ENCODE measurements at places on chromosomes 13 and 19. TPM values are rescaled to one million over a fixed set of nuclear protein-coding genes. Genes with fewer than 3 reads are reported as not detected.

IGFLR1 gene
- total RNA-seq, result 16.9 TPM

NLRP5 gene
- total RNA-seq, result not detected

GRCh38 chr13:106109391-106109791, 426.1 kb downstream of the EFNB2 start:
- DNase-seq, result no peak

RASGRP4 gene
- total RNA-seq, result 7.6 TPM

ZNF799 gene
- 8.7 TPM for total RNA-seq

CBY2 gene
- not detected for total RNA-seq

HIPK4 gene
- total RNA-seq, result 0.64 TPM

GRCh38 chr13:59728896-59729545, 434.7 kb downstream of the DIAPH3 start:
- DNase-seq, result no peak

DNA sequence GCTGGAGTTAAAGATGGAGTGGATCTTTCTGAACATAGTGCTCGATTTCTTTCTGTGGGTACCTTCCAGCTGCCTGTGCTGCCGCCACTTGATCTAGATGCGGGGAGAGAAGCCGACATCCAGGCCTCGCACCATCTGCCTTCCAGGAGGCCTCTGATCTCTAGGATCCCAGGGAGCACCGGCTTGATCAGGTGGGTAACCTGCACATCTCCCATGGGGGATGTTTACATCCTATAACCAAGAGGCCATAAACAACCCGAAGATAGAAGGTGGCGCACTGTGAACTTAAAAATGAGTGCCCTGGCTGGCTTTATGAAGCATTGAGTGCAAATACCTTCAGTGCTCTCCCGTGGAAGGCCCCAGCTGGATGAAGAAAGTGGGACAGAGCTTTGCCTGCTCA, at the start of gene C13orf42:
Gene C13orf42, minus strand, starts transcription at position 101 of the 400 bp plus-strand sequence. Its CDS starts 65 bp downstream, at position 36.
- DNase-seq, result no peak

ACP4 gene
- not detected for total RNA-seq

- DNase-seq, result no peak
Measured at GRCh38 chr13:40283666-40284065, 382.8 kb downstream of the FOXO1 start.

- no peak for DNase-seq
Measured at GRCh38 chr13:37069597-37070103, 10.2 kb upstream of the SUPT20H start.

CAPN12 gene
- 14.4 TPM for total RNA-seq

- no peak for DNase-seq
Measured at GRCh38 chr19:13298565-13299481, 148.6 kb downstream of the IER2 start.

DMKN gene
- 79.8 TPM for total RNA-seq

TMEM221 gene
- not detected for total RNA-seq

VSTM2B gene
- not detected for total RNA-seq

GRCh38 chr13:72545030-72545719, 182.3 kb downstream of the MZT1 start:
- DNase-seq, result no peak

- DNase-seq, result no peak
Measured at GRCh38 chr19:18608102-18608804, 1.7 kb upstream of the CRLF1 start.

- no peak for DNase-seq
Measured at GRCh38 chr13:103812558-103812957, 746.3 kb upstream of the SLC10A2 start.

KCNC3 gene
- total RNA-seq, result 12.8 TPM

- no peak for DNase-seq
Measured at GRCh38 chr19:54439174-54439851, 9.7 kb upstream of the LENG8 start.

GRCh38 chr19:37007587-37008220, 70.5 kb upstream of the ZNF420 start:
- DNase-seq, result peak; percentile 79

- DNase-seq, result no peak
Measured at GRCh38 chr19:50173127-50173526, 10.0 kb upstream of the IZUMO2 start.

PCDH9 gene
- total RNA-seq, result 5.1 TPM

- peak; percentile 93 for DNase-seq
Measured at GRCh38 chr19:4534836-4535658, at the start of gene PLIN5. Gene PLIN5, minus strand, starts transcription at chr19:4535224. Its CDS starts 1,150 bp downstream, at chr19:4534074.

TPTE2 gene
- not detected for total RNA-seq

- DNase-seq, result no peak
Measured at GRCh38 chr19:2798733-2799132, 13.4 kb downstream of the THOP1 start.

- no peak for DNase-seq
Measured at GRCh38 chr19:38093587-38093986, 130.4 kb downstream of the DPF1 start.

GRCh38 chr13:113098162-113098732, 7.3 kb upstream of the F7 start:
- no peak for DNase-seq

C13orf42 gene
- total RNA-seq, result not detected

- no peak for DNase-seq
Measured at GRCh38 chr13:23140492-23140891, 40.3 kb upstream of the SGCG start.

DNA sequence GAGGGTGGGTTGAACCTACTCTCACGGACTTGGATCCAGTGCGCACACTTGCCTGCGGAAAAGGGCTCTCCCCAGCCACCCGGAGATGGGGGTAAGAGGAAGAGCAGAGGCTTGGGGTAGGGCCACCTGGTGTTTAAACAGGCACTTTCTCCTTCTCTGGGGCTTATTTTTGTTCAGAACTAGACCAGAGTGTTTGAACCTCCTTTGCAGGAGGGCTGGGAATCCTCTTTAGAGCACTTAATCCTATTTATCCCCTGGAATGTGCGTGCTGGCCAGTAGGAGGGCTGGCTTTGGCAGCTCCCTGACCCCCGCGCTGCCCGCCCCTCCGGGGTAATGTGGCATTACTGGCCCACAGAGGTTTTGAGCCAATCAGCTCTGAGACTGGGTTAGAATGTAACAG, 2.0 kb downstream of the RGS9BP start:
- DNase-seq, result no peak

- DNase-seq, result peak; percentile 94
Measured at GRCh38 chr19:12052497-12053169, at the start of gene ZNF878. Gene ZNF878, minus strand, starts transcription at chr19:12052961. Its CDS starts 160 bp downstream, at chr19:12052801.

- DNase-seq, result no peak
Measured at GRCh38 chr19:12938779-12939601, 581 bp downstream of the CALR start.

R3HDM4 gene
- 50.7 TPM for total RNA-seq

- DNase-seq, result no peak
Measured at GRCh38 chr19:54418030-54418929, 3.0 kb downstream of the TTYH1 start.

- peak; percentile 49 for DNase-seq
Measured at GRCh38 chr13:98542568-98543377, 34.1 kb downstream of the STK24 start.

DNA sequence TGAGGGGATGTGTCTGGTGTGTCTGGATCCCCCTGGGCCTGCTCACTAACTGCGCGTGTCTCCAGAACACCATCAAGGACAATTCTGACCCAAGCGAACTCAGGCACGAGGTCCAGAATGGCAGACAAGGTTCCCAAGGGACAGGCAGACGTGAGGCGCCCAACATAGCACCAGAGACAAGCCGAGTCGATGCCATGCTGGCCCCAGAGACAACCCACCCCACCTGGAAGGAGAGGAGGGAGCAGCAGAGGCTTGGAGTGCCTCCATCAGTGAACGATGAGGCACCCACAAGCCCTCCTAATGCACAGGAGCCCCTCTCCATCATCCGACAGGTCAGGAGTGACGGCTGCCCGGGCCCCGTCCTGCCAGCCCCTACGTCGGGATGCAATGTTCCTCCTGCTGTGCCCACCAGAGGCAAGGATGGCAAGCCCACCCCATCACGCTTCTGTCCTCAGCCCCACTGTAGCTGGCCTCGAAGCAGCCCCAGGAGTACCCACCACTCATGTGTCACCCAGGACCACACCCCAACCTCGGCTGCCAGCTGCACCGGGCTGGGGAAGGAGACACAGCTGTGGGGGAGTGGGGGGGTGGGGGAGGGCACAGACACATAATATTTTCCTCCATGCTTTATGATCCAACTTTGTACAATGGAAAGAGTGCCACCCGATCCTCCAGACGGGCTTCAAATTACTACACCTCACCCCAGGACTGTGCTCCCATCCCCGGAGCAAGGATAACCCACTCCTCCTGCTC, 11.8 kb downstream of the AP3D1 start:
- no peak for DNase-seq

DNA sequence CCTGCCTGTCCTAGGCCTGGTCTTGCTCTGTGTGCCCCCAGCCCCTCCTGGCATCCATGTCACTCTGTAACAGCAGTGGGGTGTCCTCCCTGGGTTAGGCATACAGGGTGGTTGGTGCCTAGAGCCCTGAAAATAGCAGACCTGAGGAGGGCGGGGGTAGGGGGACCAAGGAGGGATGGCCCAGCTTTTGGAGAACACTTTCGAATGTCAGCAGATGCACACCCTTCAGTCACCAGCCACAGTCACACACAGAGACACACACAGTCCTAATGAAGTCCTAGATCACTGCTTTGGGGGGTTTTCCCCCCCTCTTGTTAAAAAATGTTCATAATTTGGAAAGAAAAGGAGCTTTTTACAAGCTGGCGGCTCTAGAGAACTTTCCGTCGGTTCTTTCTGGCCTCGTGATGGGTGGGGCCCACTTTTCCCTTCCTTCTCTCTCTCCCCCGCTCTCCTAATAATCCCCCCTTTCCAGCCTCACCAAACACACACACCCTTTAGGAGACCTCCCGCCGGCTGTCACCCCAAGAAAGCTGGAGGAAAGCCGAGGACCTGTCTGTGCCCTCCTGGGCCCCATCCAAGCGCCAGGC, 47.9 kb downstream of the LYL1 start:
- DNase-seq, result no peak

SKA3 gene
- 1.7 TPM for total RNA-seq

EDNRB gene
- total RNA-seq, result 61.7 TPM

- DNase-seq, result peak; percentile 72
Measured at GRCh38 chr19:5624018-5624663, 1.3 kb downstream of the SAFB start.

SMIM24 gene
- total RNA-seq, result not detected

DNA sequence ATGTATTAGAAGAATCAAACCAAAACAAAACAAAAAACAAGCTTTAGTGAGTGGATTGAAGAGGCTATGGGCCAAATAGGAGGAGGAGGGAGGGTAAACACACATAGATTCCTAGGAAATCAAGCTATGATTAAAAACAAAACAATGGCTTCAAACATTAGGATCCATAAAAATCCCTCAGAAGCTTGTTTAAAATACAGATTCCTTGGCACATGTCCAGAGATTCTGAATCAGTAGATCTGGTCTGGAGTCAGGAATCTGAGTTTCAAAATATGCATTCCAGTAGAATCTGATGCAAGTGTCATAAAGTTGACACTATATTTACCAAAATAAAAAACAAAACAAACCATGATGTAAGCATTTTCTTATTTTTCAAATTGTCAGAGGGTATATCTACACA, 692.8 kb upstream of the SGCG start:
- DNase-seq, result no peak

OVOL3 gene
- not detected for total RNA-seq

DNA sequence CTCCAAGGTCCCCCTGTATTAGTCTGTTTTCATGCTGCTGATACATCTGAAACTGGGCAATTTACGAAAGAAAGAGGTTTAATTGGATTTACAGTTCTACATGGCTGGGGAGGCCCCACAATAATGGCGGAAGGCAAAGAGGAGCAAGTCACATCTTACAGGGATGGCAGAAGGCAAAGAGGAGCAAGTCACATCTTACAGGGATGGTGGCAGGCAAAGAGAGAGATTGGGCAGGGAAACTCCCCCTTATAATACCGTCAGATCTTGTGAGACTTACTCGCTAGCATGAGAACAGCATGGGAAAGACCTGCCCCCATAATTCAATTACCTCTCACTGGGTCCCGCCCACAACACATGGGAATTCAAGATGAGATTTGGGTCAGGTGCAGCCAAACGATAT, 50.0 kb upstream of the FARP1 start:
- DNase-seq, result no peak

DNA sequence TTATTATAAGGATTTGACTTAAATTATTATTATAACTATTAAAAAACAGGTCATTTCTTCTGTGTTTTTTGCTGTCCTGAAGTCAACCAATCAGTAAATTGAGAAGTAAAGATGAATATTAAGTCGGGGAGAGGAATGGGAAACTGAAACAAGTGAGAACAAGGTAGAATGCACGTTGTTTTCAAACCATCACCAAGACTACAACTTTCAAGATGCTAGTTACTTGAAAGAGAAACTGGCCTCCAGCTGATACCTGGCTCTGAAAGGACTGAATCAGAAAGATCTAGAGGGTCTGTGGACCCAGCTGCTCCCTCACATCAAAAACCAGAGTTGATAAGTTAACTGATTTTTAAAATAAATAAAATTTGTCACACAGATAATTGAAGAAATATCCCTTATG, 1301.5 kb upstream of the ATXN8OS start:
- no peak for DNase-seq

- no peak for DNase-seq
Measured at GRCh38 chr13:109345433-109345941, 440.9 kb downstream of the IRS2 start.

PLEKHF1 gene
- total RNA-seq, result 17.3 TPM

- DNase-seq, result no peak
Measured at GRCh38 chr13:94917824-94918223, 205.5 kb upstream of the SOX21 start.

- DNase-seq, result no peak
Measured at GRCh38 chr13:58978331-58978730, 1185.4 kb downstream of the DIAPH3 start.

DNA sequence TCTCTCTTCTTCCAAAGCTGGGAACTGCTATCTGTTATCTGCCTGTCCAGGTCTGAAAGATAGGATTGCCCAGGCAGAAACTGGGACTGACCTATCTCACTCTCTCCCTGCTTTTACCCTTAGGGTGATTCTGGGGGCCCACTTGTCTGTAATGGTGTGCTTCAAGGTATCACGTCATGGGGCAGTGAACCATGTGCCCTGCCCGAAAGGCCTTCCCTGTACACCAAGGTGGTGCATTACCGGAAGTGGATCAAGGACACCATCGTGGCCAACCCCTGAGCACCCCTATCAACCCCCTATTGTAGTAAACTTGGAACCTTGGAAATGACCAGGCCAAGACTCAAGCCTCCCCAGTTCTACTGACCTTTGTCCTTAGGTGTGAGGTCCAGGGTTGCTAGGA, 5.1 kb downstream of the KLK3 start:
- DNase-seq, result no peak

DNA sequence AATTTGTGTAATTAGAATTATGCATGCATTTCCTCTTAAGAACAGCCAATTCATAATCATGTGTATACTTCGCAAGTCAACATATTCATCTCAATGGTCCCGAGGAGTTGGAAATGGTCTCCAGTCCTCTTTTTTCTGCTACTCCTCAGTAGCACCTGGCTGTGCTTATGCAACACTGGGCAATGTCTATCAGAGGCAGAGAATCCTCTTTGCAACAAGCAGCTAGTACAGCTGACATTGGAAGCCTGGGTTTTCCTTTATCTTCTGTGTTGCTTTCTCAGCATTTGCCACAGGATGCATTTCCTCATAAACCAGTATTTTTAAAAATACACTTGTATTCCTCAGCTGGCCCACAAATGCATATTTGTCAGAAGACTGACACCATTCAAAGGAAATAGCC, 405.3 kb upstream of the GPC6 start:
- no peak for DNase-seq

TMEM259 gene
- 167 TPM for total RNA-seq

- peak; percentile 84 for DNase-seq
Measured at GRCh38 chr19:38736036-38736412, 8.2 kb downstream of the CAPN12 start.

- no peak for DNase-seq
Measured at GRCh38 chr13:29969286-29969685, 118.9 kb upstream of the UBL3 start.

ZIC2 gene
- not detected for total RNA-seq

All from upper lobe of right lung (tissue), 1 donor.